ENCODE measurements at places on chromosomes 12 and 14.

DNA sequence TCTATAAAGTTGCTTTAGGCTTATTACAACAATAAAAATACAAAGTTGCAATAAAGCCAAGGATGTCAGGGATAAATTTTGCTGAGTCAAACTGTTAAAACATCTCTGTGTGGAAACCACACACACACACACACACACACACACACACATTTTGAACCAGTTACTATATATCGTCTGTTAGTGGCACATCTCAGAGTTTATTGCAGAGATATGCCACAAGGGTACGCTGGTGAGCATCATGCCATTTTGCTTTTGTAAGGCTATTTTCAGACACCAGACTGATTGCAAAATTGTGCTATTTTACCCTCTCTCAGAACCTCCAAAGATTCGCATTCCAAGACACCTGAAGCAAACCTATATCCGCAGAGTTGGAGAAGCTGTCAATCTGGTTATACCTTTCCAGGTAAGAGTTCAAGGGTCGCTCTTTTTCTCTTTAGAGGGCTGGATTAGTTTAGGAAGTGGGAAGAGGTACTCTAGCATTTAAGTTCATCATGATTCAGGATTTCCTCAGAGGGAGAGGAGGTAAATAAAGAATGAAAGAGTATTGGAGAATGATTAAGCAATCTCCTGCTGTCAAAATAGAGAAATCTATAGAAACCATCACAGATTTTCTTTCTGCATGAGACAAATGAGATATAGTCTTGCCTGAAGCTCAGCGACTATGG lies 27.3 kb upstream of the CHPT1 start:
- DNase-seq = no peak

- no peak for DNase-seq
Measured at GRCh38 chr14:29941401-29941800, 13.8 kb upstream of the PRKD1 start.

DNA sequence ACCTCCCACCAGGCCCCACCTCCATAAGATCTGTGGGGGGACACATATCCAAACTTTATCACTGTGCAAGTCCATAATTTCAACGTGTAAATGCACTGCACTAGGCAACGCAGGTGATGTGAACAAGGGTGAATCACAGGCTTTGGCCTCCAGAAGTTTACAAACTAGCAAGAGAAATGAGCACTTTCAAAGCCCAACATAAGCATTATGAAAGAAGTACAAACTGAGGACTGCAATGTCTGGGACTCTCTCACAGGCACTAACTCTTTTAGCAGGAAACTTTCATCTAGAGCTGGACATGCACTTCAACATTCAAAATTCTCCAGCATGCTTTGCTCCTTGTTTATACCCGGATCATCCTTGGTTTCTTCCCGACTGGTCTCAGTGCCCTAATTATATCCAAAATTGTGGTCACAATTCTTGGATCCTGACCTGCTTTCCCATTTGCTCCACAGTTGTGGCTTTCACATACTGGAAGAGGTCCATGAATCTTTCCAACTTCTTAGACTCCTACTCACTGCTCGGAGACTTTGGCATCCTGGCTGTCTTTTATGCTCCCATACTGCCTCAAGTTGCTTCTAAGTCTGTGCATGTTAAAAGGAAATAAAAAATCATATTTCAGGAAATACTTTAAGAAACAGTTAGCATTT lies 44.9 kb upstream of the STRAP start:
- no peak for DNase-seq

- DNase-seq = no peak
Measured at GRCh38 chr12:130608132-130608531, 108.0 kb downstream of the RIMBP2 start.

GRCh38 chr12:76400136-76400535 lies 51.9 kb upstream of the BBS10 start:
- DNase-seq = no peak

DNA sequence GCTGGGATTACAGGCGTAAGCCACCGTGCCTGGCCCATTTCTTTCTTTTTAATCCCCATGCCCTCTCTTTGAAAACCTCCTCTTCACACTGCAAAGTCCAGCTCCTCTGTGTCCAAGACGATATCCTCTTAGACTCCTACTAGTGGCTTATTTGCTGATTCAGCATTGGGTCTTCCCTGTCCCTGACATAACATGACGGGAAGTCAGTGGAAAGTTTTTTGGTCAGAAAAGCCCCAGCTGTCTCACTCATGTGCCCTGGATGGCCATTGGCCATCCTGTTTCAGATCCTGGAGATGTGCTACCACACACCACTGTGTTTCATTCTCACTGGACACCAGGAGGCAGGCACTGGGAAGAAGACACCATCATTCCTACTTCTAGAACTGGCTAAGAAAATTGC lies 102.6 kb upstream of the MED13L start:
- no peak for DNase-seq

DNA sequence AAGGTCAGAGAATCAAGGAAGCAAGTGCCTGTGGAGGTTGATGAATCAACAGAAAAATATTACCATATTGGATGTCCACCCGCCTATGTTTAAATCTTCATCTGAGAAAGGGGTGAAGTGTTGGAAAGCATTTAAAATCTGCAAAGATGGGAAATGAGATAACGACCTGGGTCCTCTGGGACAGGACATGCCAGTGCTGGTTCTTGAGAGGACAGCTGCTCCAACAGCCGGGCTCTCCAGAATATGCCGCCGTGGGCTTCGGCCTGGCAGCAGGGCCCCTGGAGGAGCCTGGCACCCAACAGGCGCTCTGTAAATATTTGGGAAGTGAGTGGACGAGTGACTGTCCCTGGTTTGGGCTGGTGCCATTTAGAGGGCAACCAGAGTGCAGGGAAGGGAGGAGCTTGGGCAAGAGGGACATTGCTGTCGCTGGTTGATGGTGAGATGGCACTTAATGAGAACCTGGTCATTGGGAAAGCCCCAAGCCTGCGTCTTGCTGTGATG lies 129.9 kb downstream of the KCNA5 start:
- no peak for DNase-seq

- no peak for DNase-seq
Measured at GRCh38 chr12:51683763-51684357, 92.8 kb downstream of the SCN8A start.

Measured in stimulated activated CD8-positive, alpha-beta memory T cell treated with anti-CD3 and anti-CD28 coated beads, Interleukin-4, amount 100 ng/mL, for 4 hours (primary cell).